Stimulated activated CD8-positive, alpha-beta memory T cell treated with anti-CD3 and anti-CD28 coated beads, Interleukin-4, amount 100 ng/mL, for 24 hours (primary cell): ENCODE measurements at places on chromosomes 11 and 22.
A peak's percentile ranks its signal among the peaks of the same experiment; 100 is the strongest.

DNA sequence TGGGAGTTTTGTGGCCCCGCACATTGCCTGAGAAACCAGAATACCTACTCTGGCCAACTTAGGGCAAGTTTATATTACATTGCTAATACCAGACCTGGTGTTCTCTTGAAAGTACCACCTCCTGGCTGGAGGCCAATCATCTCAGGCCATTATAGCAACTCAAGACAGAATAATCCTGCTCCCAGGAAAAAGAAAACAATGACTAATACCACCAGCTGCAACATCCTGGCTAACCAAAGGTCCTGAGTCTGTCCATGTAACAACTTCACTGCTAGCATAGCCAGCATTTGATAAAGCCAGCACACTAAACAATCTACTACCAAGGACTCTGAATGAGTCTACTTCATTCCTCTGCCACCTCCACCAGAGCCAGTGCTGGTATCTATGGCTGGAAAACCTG, 1298.7 kb upstream of the CNTN5 start:
- DNase-seq: no peak

DNA sequence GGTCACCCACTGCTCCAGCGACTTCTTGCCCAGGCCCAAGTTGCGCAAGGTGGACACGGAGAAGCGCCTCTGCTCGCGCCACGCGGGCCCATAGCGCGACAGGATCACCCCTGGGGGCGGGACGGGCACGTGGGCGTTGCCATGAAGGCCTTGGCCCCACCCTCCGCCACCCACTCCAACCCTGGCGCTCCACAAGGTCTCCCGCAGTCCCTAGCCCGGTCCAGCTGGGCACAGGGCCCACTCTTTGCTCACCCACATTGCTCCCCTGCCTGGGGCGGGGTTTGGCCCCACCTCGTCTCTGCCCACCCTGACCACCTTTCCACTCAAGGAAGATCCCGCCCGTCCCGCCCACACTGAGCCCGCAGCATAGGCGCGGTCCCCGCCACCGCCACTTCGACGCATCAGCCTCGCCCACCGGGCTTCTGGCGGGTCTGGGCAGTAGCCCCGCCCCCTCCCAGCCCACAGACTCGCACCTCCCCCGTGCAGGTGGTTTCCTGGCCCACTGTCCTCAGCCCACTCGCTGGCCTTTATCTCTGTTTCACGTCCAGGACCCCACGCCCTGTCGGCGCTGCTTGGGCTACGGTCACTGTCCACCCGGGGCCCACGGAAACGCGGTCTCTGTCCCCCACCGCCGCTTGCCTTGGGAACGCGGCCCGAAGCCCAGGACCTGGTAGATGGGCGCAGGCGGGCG, 12.3 kb upstream of the CYP2D6 start:
- no peak for DNase-seq

- no peak for DNase-seq
Observed at GRCh38 chr11:7677071-7677470, 3.8 kb upstream of the CYB5R2 start.

DNA sequence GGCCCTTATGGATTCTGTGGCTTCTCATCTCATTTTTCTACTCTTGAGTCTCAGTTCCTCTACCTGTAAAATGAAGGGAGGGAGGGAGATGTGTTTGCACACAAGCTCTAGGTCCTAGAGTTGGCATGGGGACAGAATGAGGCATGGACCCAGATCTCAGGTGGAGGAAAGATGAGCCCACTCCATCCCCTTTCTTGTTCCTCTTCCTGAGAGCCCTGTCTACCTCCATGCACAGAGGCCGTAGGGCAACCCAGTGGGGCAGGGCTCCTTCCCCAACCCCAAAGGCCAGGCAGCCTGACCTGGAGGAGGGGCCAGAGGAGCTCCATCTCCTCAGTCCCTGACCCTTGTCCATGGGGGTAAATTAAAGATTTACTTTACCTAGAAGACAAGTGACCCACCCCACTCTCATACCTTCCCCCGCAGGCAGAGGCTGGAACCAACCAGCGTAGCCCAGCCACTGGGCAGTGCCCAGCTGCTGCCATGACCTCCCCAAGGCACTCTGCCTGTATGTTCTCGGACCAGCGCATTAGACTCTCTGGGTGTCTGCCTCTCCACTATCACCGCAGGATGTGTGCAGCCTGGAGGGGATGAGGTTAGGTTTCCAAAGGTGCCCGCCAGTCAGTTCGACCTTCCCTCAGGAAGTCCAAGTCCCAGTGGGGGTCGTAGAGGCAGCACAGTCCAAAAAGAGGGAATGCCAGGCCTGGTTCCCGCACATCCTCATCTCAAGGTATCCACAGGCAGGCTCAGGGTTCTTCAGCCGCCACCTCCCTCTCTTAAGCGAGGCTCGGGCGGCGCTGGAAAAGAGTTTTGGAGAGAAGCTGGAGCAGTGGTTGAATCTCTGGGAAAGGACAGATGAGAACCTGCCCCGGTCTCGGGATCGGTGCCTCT, 3.0 kb downstream of the SMTN start:
- no peak for DNase-seq

DNA sequence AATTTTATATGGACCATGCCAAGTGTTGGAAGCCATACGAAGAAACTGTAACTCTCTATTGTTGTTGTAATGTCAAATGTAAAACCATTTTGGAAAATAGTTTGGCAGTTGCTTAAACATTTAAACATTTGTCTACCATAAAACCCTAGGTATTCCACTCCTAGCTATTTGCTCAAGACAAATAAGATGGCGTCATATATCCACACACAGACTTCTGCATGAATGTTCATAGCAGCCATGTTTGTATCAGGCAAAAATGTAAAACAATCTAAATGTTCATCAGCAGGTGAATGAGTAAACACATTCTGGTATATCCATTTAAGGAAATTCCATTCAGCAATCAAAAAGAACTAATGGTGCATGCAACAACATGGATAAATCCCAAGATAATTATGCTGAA, 27.9 kb downstream of the OR9I1 start:
- DNase-seq: no peak

- no peak for DNase-seq
Observed at GRCh38 chr11:103696123-103696522, 340.3 kb upstream of the DDI1 start.

GRCh38 chr11:128928400-128928799, 14.3 kb downstream of the TP53AIP1 start:
- DNase-seq: no peak

DNA sequence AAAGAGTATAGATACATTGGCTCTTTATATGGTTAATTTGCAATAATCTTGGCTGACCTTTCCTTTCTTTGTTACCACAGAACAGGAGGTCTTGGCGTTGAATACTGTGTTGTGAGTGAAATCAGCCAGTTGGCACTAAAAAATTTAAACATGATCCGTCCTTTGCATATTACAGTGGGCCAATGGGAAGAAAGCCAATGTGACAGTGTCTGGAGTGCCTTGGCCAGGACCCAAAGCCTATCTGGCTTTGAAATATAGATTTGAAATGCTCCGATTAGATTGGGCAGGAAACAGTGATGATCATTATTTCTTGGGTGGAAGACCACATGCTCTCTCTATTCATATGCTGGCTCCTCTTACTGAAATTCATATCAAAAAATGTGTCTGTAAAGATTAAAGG, 339.6 kb upstream of the ANO3 start:
- no peak for DNase-seq

GRCh38 chr22:50726643-50727340, 11.2 kb upstream of the ACR start:
- no peak for DNase-seq

GRCh38 chr11:46247659-46248058, 29.8 kb upstream of the CREB3L1 start:
- DNase-seq: no peak

- no peak for DNase-seq
Observed at GRCh38 chr22:28034145-28034759, 115.2 kb upstream of the PITPNB start.

DNA sequence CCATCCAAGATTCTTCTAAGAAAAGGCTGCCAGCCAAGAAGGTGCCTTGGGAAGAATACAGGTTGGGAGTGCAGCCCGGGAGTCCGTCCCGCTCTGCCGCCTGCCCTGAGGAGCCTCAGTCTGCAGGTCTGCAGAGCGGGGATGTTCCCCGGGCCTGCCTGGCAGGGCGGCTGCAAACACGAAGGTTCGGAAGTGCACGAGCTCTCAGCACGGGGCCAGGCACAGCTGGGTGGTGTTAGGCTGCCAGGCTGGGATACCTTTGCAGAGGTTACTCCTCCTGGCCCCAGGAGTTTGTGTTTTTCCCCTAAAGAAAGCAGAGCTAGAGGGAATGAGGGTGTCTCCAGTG, 9.4 kb upstream of the PRR5 start:
- DNase-seq: no peak

DNA sequence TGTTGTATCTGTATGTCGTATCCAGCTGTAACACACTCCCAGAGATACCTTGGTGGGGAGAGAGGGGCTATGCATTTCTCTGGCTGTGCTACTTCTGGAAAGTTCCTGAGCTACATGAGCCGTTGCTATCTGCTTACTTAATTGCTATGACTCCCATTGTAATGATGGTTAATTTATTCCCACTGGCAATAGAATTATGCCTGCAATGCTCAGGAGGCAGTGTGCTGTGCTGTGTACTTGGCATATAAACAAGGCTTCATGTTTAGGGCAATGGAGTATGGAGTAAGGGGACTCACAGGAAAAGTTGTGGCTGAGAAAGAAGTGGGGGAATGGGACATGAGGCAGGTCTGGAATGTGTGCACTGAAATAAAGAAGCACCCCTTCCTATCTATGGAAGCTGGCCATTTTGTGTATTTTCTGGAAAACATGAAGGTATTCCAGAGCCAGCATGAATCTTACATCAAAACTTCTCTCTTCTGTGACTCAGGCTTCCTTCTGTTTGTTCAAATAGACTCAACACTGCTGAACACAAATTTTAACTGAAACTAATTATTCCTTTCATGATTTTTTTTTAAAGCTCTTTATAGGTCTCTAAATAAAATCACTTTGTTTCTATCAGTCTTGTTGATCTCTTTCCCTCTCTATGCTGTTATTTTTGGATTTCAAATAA, 40.6 kb downstream of the CD44 start:
- no peak for DNase-seq

DNA sequence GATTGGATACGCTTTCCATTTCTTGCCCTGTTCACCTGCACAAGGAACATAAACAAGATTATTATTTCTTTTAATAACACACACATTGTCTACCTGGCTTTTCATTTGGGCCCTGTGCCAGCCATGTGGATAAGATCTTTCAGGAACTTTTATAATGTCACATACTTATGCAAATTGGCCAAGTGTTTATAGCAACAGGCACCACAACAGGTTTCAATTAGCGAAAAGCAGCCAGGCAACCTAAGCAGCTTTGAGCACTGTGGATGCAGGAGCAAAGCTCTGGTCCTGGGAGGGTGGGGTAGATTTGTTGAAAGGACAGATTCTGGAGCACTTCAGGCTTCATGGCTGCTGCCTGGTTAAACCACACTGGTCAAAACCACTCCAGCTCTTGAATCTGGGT, 217.4 kb downstream of the BARX2 start:
- DNase-seq: no peak

- DNase-seq: no peak
Observed at GRCh38 chr11:17930544-17931125, 82.2 kb downstream of the SERGEF start.

GRCh38 chr11:28439403-28439802, 331.2 kb downstream of the METTL15 start:
- DNase-seq: no peak

- DNase-seq: no peak
Observed at GRCh38 chr11:102241026-102241425, 76.3 kb upstream of the BIRC3 start.

GRCh38 chr22:30718938-30719337, 24.3 kb downstream of the OSBP2 start:
- no peak for DNase-seq

GRCh38 chr11:120219938-120220746, 9.3 kb downstream of the OAF start:
- no peak for DNase-seq

DNA sequence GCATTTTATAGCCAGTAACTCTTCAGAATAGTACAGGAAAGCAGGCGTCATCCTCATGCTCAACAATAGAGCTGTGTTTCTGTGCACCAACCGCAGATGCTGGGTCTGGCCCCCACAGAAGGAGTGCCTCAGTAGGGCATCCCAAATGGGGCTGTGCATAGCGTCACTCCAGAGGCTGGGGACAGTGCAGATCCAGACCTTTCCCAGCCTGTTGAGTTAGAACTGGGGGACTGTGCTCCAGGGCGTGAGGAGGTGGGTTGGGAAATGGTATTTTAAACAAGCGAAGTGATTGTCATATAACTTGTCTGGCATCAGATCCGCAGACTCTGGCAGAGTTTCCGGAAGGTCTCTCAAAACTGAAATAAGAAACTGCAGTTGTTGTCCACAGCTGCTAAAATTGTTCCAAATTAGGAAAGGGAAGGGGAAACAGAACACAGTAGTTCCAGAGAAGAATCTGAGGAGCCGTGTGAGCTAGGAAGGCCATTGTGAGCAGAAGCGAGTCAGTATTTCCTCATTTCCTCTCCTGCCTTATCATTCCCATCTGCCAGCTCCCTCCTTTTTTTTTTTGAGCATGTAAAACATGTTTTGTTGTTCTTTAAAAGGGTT, 52.2 kb downstream of the JAM3 start:
- DNase-seq: no peak

- peak; percentile 8 for DNase-seq
Observed at GRCh38 chr22:20840646-20841371, 17.8 kb downstream of the PI4KA start.

DNA sequence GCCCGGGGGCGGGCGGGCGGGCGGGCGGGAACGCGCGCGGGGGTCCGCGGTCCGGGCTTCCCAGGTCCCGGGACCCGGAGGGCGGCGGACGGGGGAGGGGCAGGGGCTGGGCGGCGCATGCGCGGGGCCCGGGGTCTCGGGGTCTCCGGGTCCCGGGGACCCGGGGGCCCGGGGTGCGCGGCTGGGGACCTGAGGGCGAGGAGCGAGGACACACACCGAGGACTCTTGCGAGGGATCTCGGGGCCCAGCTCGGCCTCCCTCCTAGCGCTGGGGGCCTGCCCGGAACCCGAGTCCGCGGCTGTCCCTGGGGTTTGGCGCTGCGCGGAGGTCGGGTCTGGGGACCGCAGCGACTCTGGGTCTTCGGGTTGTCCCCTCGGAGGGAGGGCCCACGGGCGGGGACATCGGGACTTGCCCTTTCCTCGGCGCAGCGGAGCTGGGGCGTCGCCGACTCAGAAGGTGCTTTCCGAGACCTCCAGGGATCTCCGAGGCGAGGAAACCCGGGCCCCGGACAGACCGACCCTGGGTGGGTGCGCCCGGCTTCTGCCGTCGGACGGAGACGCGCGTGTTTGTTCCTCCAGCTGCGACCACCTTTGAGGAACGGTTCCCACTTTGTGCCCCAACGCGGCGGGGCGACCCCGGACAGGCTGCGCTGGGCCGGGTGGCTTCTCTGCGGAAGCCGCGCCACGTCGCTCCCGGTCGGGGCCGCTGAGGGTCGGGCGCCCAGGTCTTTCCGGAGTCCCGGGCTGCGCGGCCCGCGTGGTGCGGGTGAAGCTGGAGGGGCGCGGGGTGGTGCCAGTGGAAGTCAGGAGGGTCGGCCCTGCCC, 540 bp downstream of the PPARA start:
- DNase-seq: peak; percentile 38

- DNase-seq: no peak
Observed at GRCh38 chr11:122714484-122714883, 59.0 kb downstream of the UBASH3B start.

GRCh38 chr11:132050049-132050448, 679.6 kb downstream of the NTM start:
- DNase-seq: no peak

- DNase-seq: no peak
Observed at GRCh38 chr22:20486229-20486628, 9.4 kb downstream of the KLHL22 start.

- no peak for DNase-seq
Observed at GRCh38 chr22:33680632-33681031, 239.6 kb downstream of the LARGE1 start.
